Activated CD4-positive, alpha-beta T cell treated with anti-CD3 and anti-CD28 coated beads, Interleukin-2, amount 10 ng/mL, durations not matched to agents 7 days and 5 days (primary cell): ENCODE measurements at places on chromosomes 11 and 22. TPM values are rescaled to one million over a fixed set of nuclear protein-coding genes. Genes with fewer than 3 reads are reported as not detected.

Gene COX8A
- total RNA-seq, result 451 TPM

Gene OR6A2
- total RNA-seq, result not detected

Gene PRR14L
- 72.4 TPM for total RNA-seq

Gene DRD4
- 0.30 TPM for total RNA-seq

Gene OR4C45
- total RNA-seq, result not detected

Gene GAS2
- total RNA-seq, result 0.98 TPM

Gene MFNG
- 218 TPM for total RNA-seq

Gene KCNK4
- not detected for total RNA-seq

Gene APOL4
- total RNA-seq, result 0.54 TPM

Gene CRYAB
- total RNA-seq, result not detected

Gene B3GAT1
- total RNA-seq, result 1.6 TPM

Gene B4GAT1
- total RNA-seq, result 9.4 TPM

Gene MICAL3
- 21.4 TPM for total RNA-seq

Gene CRYBB2
- not detected for total RNA-seq

Gene GAL3ST1
- not detected for total RNA-seq

Gene SNRPD3
- 139 TPM for total RNA-seq

Gene TRIM49
- total RNA-seq, result not detected

Gene KRTAP5-4
- total RNA-seq, result not detected

Gene TMX2
- total RNA-seq, result 74.2 TPM

Gene UPB1
- 0.40 TPM for total RNA-seq

Gene PGA4
- total RNA-seq, result not detected

Gene ABCG4
- 0.15 TPM for total RNA-seq

Gene BATF2
- not detected for total RNA-seq

Gene SEC14L6
- total RNA-seq, result not detected

Gene KDM4D
- total RNA-seq, result 0.84 TPM

Gene FREY1
- total RNA-seq, result 3.9 TPM

Gene ATG13
- 62.1 TPM for total RNA-seq

Gene RTN4RL2
- 0.35 TPM for total RNA-seq

Gene ZNHIT2
- total RNA-seq, result 9.9 TPM

Gene CARD18
- total RNA-seq, result not detected

Gene PDE3B
- 96.6 TPM for total RNA-seq

Gene RAG1
- total RNA-seq, result 0.25 TPM

Gene ACRV1
- not detected for total RNA-seq

Gene NAT10
- total RNA-seq, result 82.2 TPM

Gene SLC43A3
- total RNA-seq, result 104 TPM

Gene TRIM51
- total RNA-seq, result not detected

Gene FOLR2
- not detected for total RNA-seq

Gene HRAS
- 51.7 TPM for total RNA-seq
